Activated CD4-positive, CD25-positive, alpha-beta regulatory T cell (primary cell): ENCODE measurements at places on chromosomes 7 and 10.

GRCh38 chr10:10627414-10627813, 390.3 kb upstream of the CELF2 start:
- DNase-seq: no peak

GRCh38 chr7:32879460-32879859, 12.1 kb downstream of the KBTBD2 start:
- no peak for DNase-seq

- no peak for DNase-seq
These were observed 34.2 kb downstream of the SP4 start for GRCh38 chr7:21462081-21462480.

- no peak for DNase-seq
These were observed 66.4 kb upstream of the ZMIZ1 start for GRCh38 chr10:79002336-79002735.

DNA sequence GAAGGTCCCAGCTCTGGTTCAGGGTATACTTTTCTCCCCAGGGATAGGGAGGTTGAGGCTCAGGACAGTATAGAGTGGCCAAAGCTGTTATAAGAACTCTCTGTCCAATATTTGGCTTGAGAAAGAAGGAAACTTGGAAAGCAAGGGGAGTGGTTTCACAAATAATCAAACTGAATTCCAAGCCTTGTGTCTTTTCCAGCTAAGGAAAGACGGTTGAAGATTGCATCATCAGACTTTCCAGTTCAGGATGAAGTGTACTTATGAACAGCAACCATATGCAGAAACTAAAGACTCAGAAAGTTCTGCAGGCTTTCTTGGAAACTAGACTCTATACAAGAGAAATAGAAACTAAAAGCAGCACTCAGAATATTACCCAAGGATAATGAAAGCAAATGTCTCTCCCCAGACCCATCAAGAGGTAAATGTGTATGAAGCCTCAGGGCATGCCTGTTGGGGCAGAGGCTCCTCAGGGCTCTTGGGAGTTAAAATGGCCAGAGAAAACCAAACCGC, 46.4 kb downstream of the RAMP3 start:
- DNase-seq: no peak

- DNase-seq: no peak
These were observed 37.0 kb upstream of the CCSER2 start for GRCh38 chr10:84291384-84291783.

- DNase-seq: no peak
These were observed 39.5 kb downstream of the RSU1 start for GRCh38 chr10:16777473-16778370.

GRCh38 chr10:132570771-132571649, 33.4 kb downstream of the INPP5A start:
- no peak for DNase-seq

- DNase-seq: no peak
These were observed 167.3 kb upstream of the C1GALT1 start for GRCh38 chr7:7014827-7015595.

DNA sequence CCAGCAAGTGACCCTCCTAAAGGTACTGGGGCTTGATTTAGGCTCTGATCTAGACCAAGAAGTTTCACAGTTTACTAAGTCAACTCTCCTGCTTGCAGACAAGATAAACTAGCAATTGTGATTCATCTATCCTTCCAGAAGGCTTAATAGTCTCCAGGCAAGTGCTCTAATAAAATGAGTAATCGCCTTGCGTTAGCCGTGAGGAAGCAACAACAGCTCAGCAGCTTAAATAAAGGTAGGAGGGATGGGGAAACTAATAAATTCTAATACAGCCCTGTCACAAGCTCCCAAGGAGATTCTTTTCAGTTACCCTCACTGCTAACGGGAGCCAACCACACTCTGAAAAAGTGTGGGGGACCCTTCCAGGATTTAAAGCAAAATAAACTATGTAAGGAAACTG, 48.4 kb downstream of the FRMD4A start:
- DNase-seq: no peak

- no peak for DNase-seq
These were observed 2.2 kb downstream of the DLX6 start for GRCh38 chr7:97007583-97007861.

DNA sequence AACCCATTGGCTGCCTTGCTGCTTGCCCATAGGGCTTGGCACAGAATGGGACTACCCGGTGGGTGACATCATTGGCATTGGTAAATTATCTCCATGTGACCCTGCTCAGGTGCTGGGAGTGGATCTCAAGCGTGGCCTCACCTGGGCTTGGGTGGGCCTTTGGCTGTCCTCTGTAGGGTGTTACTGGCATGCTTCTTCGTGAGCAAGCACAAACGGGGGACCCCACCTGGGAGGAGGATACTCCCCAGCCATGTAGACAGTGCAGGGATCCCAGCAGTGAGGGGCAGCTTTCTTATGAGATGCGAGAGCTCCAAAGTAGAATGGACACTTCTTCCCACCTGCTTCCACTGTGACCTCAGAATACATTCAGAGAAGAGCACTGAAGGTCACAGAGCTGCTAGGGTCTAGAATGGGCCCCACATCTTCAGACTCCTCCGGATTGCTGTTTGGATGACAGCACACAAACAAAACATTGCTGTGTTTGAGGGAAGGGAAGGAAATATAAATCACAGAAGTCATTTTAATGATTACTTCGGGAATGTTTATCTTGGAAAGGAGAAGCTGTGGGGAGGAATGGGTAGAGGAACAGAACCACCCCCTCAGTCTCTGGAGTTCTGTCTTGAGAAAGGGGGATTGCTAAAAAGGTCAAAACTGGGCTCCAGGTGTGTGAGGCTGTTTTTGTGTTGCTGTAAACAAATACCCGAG, 75.9 kb downstream of the SH2D4B start:
- no peak for DNase-seq

- no peak for DNase-seq
These were observed 235.7 kb upstream of the TCERG1L start for GRCh38 chr10:131547129-131547799.

- no peak for DNase-seq
These were observed 366.1 kb downstream of the EXOC4 start for GRCh38 chr7:133618970-133619369.

DNA sequence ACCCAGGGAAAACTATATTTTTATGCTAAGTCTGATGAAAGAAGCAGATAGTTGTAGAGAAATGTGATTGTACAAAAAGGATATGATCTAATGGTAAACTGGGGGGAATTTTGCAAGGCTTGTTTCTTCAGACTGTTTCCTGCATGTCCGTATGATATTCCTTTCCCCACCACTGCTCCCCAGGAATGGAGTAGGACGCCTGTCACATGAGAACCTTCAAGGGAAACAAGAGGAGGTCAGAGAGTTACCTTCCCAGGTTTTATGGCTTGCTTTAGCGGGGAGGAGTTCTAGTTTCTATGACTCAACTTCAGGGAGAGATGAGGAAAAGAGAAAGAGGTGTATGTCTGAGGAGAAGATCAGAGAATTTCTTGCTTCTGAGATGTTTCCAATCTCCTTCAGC, 16.4 kb upstream of the ITPRID1 start:
- DNase-seq: no peak

DNA sequence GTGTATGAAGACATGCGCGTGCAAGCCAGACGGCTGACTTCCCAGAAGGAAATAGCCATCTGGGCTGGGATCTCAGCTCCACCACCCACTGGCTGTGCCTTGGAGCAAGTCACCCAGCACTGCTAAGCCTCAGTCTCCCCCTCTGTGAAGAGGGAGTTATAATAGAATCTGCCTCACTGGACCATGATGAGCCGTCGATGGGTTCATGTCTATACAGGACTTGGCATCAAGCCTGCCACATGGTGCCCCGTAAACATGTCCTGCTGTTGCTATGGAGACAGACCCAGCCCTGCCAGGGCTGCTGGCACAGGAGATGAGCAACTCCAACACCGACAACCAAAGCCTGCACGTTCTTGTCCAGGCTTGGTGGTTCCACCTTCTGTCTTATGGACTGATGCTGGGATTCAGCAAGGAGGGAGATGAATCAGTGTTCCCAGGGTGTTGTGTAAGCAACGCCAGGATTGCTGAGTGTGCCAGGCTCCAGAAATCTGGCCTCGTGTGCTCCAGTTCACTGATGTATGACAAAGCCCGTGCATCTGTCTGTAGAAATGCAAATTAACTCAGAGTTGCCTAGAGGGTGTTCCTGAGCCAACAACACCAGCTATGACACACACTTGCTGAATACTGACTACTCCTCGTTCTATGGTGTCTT, 5.6 kb downstream of the GPR15LG start:
- DNase-seq: no peak

DNA sequence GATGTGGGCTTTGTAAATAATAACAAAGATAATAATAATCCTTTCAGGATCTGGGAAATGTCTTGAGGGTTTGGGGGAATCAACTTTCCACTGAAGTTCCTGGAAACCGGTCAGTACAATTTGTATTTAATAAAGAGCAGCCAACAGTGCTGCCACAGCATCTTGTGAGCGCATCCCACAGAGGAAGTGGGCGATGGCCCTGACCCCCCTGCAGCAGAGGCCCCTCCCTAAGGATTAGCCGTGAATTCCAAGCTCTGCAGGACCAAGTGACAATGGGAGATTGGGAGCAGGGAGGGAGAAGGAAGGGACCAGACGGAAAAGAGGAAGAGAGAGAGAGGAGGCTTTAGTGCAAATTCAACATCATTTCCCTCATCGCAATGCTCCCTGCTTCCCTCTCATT, 349.2 kb downstream of the RNLS start:
- no peak for DNase-seq

DNA sequence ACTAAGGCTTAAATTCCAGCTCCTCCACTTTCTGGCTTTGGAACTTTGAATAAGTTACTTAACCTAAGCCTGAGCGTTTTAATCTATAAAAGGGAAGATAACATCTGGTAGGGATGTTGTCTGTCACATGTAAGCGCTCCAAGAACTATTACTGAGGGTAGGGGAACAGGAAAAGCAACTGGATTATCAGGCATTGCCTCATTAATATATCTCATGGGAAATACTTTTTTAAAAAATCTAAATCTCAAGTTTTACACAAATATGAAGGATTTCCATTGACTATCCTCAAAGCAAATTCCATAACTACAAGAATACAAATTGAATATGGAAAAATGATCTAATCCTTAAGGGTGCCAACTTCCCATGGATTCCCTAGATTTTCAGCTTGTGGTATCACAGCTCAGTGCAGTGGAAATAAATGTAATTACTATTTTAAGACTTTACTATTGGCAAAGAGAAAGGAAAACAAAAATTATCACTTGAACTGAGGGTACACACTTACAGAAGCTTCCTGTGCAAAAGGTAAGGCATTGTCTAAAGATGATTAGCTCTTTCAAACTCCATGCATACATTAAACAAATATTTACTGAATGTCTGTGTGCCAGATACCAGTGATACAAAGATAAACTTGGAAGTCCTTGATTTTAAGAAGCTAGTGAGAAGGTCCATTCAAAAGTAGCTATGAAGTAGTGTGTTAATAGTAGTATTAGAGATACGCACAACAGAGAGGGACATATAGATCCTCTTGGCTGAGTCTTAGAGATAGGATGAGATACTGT, 38.4 kb downstream of the NT5C2 start:
- no peak for DNase-seq

DNA sequence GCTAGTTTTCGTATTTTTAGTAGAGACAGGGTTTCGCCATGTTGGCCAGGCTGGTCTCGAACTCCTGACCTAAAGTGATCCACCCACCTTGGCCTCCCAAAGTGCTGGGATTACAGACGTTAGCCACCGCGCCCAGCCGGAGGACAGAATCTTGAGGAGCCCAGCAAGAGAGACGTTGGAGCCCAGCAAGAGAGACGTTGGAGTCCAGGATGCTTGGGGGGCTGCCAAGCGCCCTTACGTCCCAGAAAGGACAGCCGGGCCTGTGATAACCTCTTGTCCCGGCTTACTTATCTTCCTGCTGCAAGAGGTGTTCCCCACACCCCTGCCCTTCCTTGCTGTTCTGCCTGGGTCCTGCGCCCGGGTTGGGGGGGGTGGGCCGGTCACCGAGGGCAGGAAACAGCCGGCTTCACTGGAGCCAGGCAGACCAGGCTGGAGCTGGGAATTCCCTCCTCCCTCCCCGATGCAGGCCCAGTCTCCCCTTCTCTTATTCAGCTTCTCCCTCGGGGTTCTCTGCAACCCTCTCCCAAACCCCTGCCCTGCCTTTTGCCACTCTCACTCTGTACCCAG, 1.9 kb upstream of the EPHB4 start:
- DNase-seq: no peak

GRCh38 chr7:111878785-111879184, 316.5 kb upstream of the IMMP2L start:
- DNase-seq: no peak

DNA sequence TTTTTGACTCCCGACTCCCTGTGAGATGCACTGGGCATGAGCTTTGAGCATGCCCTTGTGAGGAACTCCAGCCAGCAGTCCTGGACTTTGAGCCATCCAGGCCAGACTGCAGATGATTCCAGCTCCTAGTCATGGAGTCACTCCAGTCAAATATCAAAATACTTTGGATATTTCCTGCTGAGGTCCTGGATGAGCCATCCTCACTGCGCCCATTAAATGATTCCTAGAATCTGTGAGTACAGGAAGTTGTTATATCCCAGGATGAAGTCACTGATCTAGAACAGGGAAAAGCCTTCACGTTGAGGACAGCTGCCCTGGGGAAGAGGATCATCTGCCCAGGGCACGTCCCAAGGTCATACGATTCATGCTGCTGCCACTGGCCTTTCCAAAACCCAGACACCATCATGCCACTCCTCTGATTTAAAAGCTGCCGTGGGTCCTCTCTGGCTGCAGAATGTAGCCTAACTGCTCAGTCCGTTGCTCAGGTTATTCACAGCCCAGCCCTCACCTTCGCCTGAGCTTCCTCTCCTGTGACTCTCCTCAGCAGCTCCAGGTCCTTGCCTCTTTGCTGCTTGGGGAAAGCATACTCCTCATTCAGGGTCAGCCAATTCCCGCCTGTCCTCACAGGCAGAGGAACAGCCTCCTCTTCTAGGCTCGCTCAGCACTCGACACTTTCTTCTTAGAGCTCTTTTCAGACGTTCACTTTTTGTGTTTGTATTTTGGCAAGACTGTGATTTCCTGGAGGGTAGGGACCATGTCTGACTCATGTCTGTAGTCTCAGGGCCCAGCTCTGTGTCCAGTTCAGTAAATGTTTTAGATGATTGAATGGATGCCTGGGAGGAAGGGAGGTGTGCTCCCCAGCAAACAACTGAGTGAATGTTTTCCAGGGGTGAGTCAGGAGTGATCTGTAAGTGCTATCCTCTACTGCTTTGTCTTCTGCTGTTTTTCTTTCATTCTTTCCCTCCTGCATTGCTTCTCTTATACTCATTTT, 157.8 kb downstream of the SNX10 start:
- no peak for DNase-seq

GRCh38 chr10:131774681-131775085, 126.1 kb upstream of the PPP2R2D start:
- DNase-seq: no peak
